NCI-H1436 (cell line): ENCODE measurements at places on chromosomes 7 and 10.

GRCh38 chr10:49734676-49735075, 27.4 kb downstream of the OGDHL start:
- DNase-seq, result no peak

DNA sequence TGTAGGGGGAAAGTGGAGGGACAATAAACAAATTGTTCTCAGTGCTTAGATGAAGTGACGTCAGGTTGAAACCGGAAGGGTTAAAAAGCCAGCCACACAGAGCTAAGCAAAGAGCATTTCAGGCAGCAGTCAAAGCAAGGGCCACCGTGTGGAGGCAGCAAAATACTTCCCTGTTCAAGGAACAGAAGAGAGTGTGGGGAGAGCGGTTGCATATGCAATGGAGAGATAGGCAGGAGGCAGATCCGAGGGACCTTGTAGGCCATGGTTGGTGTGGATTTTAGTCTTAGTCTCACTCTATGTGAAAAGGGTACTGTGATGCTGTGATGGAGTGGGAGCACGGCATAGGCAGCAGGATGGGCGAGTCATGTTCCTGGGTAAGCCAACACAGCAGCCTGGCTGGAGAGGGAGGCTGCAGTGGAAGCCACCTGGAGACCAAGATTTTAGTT, 3.8 kb upstream of the STN1 start:
- peak; percentile 46 for DNase-seq

GRCh38 chr7:1137517-1138167, 22.4 kb downstream of the ZFAND2A start:
- DNase-seq, result no peak

DNA sequence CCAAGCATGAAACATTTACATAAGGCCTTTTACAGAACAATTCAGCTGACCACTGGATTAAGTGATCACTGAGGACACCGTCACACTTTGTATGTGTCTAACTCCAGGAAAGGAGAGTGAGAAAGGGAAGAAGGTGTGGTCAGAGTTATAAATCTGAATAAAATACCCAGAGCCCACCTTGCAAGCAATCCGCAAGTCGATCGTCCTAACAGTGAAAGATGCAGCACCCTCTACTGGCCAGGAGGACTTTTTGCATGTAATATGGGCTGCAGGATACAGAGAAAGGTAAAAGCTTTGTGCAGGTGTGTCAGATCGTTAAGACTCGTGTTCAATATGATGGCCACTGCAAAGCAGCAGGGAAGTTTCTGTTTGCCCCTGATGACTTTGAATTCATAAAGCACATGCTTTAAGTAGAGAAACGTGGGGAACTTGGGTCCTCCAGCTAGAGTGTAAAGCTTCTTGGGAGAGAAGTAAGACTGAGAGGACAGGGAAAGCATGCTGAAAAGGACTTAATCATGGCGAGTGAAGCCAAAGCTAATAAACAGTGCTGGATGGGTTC, 68.5 kb upstream of the BMPER start:
- DNase-seq, result no peak

- no peak for DNase-seq
Measured at GRCh38 chr10:129413024-129413423, 54.0 kb upstream of the MGMT start.

DNA sequence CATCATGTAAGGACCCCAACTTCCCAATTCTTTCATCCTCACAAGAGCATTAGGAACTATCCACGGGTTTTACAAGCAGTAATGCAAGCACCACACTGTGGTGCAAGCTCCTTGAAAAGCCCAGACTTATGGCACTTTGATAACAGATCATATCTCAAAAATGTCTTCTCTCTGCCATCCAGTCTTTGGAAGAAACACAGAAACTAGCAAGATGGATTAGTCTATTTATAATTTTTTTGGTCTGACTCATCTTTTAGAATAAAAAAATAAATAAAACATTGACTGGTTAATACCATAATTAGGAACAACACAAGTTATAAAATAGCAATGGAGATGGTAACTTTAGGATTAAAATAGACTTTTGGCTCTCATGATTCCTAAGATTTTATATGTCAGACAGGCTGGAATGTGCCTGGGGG, 49.0 kb upstream of the CALD1 start:
- no peak for DNase-seq

GRCh38 chr10:13790196-13790595, 203.4 kb downstream of the PRPF18 start:
- DNase-seq, result no peak

- peak; percentile 41 for DNase-seq
Measured at GRCh38 chr10:75021379-75022249, 89.8 kb upstream of the SAMD8 start.

- no peak for DNase-seq
Measured at GRCh38 chr7:66261941-66262340, 56.8 kb downstream of the TPST1 start.

DNA sequence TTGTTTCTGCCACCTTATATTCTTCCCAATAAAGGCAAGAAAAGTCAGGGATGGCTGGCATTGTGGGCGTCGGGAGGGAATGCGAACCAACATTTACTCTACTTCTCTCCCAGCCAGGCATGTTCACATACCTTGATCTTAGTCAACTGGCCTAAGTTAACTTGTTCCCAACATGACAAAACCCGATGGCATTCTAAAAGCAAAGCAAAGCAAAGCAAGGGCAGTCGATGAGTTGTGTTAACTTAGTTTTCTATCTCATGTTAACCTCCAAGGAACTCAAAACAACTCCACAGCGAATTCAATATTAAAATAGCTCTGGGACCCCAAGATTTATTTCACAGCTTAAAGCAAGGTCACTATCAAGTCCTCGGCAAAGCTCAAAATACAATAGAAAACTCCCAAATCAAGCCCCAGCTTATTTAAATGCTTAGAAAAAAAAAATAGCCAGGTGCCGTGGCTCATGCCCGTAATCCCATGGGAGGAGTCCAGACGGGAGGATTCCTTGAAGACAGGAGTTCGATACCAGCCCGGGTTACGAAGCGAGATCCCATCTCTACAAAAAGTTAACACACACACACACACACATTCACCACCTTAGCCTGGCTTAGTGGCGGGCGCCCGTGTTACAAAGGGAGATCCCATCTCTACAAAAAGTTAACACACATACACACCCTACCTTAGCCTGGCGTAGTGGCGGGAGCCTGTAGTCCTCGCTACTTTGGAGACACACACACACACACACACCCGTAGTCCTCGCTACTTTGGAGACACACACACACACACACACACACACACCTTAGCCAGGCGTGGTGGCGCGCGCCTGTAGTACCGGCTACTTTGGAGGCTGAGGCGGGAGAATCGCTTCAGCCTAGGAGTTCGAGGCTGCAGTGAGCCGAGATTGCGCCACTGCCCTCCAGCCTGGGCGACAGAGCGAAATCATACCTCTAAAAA, 901 bp upstream of the CCNY start:
- DNase-seq, result no peak

- no peak for DNase-seq
Measured at GRCh38 chr10:110184398-110184797, 23.0 kb upstream of the MXI1 start.

DNA sequence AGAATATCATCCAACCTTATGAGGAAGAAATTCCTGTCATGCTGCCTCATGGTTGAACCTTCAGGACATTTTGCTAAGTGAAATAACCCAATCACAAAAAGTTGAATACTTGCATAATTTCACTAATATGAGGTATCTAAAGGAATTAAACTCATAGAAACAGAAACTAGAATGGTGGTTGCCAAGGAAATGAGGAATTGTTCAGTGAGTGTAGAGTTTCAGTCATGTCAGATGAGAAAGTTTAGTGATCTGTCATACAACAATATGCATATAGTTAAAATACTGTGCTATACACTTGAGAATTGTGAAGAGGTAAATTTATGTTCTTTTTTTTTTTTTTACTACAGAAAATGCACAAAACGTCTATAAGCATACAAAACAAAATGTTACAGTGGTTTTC, 60.7 kb downstream of the R3HCC1L start:
- DNase-seq, result no peak

DNA sequence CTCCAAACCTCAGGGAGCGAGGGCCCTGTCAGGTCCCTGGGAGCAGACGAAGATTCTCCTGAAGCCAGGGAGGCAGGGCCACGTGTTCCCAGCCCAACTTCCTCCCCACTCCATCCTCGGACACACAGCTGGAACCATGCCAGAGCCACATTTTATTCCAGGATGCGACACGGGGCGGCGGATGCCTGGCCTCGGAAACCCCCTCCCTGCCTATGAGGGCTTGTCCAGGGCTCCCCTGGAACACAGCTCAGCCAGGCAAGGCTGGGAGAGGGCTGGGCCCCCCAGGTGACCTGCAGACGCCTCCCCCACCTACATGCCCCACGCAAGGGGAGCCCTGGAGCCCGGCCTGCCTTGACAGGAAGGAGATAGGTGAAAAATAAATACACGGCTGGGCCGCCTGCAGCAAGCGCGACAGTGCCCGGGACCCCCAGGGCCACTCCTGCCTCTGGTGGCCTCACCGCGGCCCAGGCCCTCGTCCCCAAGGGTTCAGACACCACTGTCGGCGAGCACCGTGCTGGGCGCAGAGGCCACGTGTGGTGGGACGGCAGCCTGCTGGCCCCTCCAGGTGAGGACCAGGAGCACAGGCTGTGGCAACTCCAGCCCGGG, 21.5 kb downstream of the GET4 start:
- DNase-seq, result no peak

- DNase-seq, result no peak
Measured at GRCh38 chr10:76301950-76302349, 870.5 kb downstream of the LRMDA start.

GRCh38 chr10:108601851-108602250, 1321.5 kb downstream of the XPNPEP1 start:
- DNase-seq, result no peak

DNA sequence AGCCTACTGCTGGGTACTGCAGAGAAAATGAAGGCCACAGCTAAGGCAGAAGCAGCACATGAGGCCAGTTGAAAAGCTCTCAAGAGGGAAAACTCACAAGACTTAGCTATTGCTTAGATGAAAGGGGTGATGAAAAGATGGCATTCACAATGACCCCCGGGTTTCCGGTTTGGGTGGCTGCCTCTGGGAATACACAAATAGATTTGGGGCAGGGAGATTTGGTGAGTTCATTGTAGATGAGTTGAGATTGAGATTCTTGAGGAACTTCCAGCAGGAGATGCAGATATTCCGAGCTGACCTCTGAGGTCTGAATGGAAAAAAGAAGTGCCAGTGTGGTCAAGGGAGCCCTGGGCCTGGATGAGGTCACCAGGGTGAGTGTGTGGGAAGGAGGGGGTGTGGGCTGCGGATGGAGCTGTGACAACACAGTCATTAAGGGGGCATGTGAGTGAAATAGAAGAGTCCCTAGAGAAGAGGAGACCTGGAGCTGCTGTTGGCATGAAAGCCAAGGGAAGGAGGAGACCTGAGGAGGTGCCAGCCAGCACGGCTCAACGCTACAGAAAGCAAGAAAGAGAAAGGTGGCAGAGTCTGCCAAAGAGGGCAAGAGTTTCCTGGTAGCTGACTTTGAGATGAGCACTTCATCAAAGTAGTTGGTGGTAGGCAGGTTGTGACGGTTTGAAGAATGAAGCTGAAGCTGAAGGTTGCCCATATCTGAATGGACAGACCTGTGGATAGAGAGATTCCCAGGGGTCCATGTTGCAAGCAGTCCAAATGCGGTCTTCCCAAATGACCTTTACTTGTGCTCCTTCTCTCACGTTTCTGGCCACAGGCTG, 43.7 kb downstream of the HIF1AN start:
- no peak for DNase-seq

- no peak for DNase-seq
Measured at GRCh38 chr10:12685261-12686058, 316.1 kb downstream of the CCDC3 start.

- no peak for DNase-seq
Measured at GRCh38 chr7:15016766-15017165, 114.2 kb upstream of the DGKB start.

GRCh38 chr10:13885238-13885990, 298.6 kb downstream of the PRPF18 start:
- no peak for DNase-seq

DNA sequence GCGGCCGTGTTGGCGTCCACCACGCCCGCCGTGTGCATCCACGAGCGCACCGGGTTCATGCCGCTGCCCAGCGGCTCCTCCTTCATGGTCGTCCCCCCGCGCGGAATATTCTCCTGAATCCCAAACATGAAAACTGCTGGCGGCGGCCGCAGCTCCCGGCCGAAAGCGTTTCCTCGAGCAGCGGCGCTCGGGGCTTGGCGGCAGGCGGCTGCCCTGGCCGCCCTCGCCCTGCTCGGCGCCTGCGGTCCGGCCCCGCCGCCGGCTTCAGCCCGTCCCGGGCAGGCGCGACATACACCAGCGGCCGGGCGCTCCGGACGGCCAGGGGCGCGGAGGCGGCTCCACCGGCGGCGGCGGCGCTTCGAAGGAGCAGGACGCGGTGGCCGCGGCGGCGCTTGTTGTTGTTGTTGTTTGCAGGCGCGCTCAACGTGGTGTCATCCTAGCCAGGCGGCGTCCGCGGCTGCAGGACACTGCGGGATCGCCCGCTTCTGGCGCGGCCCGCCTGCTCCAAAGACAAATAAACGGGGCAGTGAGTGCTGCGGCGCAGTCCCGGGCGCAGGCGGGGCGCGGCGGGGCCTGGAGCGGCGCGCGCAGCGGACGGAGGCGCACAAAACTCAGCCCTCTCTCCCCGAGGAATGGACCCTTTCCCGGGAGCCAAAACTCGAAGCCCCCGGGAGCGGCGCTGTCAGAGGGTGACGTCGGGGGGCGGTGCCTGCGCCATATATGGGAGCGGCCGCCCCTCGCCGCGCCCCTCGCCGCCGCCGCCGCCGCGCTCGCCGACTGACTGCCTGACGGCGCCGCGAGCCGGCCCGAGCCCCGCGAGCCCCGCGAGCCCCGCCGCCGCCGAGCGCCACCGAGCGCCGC, at the start of gene EBF3:
EBF3 (minus strand) TSS at position 634 of the 861 bp plus-strand sequence; CDS start at position 128, 506 bp downstream.
- peak; percentile 98 for DNase-seq

GRCh38 chr10:21700474-21700873, 166.4 kb downstream of the MLLT10 start:
- no peak for DNase-seq

DNA sequence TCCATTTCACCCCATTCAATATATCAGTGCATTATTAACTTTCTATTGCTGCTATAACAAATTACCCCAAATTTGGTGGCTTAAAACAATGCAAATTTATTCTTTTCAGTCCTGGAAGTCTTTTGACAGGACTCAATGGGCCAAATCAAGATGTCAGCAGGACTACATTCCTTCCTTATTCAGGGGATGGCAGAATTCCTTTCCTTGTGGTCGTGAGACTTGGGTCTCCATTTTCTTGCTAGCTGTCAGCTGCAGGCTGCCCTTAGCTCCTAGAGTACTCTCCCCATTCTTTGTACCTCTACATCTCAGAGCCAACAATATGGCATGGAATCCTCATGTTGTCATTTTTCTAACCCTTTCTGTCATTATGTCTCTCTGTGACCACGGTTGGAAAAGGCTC, 310.6 kb downstream of the HDAC9 start:
- no peak for DNase-seq

DNA sequence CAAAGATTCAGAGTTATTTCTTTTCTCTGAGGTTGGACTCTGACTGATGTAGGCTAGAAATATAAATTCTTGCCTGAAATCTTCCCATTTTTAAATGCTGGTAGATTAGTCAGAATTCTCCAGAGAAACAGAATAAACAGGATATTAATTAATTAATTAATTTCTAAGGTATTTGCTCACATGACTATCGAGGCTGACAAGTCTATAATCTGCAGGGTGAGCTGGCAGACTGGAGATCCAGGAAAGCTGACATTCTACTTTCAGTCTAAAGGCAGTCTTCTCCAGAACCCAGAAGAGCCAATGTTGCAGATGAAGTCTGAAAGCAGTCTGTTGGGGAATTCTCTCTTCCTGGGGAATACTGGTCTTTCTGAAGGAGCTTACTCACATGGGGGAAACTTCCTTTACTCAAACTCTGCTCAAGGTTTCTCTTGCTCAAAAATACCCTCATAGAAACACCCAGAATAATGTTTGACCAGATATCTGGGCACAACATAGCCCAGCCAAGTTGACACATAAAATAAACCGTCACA, 189.7 kb downstream of the KIF20B start:
- DNase-seq, result no peak
